Colonic mucosa (tissue), 4 donors: ENCODE measurements at places on chromosomes 11 and 22.

- no peak for DNase-seq
Measured at GRCh38 chr11:94681140-94681539, 87.0 kb upstream of the AMOTL1 start.

DNA sequence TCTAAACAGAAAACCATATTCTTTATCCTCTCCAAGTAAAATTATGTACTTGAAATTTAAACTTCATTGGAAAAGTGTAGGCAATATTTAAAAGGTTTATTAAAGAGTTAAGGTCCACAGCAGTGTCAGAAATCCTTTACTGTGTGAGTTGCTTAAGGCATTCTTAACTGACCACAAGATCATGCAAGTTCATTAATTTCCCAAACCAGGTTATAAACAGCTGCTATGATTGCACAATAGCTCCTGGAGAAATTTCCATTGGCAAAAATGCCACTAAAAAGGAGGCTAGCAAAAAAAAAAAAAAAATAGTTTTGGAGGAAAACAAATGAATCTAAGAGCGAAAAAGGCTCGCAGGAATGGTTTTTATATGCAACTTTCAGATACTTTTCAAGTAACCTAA is 106.2 kb downstream of the ETS1 start:
- DNase-seq = no peak

DNA sequence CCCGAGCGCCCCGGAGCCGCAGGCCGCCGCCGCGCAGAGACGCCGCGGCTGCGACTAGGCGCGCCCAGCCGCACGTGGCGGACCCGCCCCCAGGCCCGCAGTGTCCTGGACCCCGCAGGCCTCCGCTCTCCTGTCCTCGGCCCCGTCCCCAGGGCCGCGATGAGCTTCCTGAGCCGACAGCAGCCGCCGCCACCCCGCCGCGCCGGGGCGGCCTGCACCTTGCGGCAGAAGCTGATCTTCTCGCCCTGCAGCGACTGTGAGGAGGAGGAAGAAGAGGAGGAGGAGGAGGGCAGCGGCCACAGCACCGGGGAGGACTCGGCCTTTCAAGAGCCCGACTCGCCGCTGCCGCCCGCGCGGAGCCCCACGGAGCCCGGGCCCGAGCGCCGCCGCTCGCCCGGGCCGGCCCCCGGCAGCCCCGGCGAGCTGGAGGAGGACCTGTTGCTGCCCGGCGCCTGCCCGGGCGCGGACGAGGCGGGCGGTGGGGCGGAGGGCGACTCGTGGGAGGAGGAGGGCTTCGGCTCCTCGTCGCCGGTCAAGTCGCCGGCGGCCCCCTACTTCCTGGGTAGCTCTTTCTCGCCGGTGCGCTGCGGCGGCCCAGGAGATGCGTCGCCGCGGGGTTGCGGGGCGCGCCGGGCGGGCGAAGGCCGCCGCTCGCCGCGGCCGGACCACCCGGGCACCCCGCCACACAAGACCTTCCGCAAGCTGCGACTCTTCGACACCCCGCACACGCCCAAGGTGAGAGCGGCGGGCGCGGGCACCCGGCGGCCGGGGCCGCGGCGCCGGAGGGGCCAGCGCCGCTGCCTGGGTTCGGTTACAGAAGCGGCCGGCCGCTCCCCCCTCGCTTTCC is 528 bp downstream of the WEE1 start:
- DNase-seq = peak; percentile 26

- no peak for DNase-seq
Measured at GRCh38 chr11:96186806-96187205, 156.2 kb downstream of the MAML2 start.
